ENCODE measurements at places on chromosomes 7 and 10. TPM values are rescaled to one million over a fixed set of nuclear protein-coding genes. Genes with fewer than 3 reads are reported as not detected.
A peak's percentile ranks its signal among the peaks of the same experiment; 100 is the strongest.

GRCh38 chr10:123550675-123551096, 115.5 kb upstream of the GPR26 start:
- DNase-seq = no peak

The SKIDA1 gene
- total RNA-seq = 2.4 TPM

The PNLIPRP3 gene
- total RNA-seq = not detected

The CYP26C1 gene
- not detected for total RNA-seq

The CALCR gene
- total RNA-seq = not detected

GRCh38 chr10:96618653-96619052, 31.8 kb upstream of the TM9SF3 start:
- DNase-seq = peak; percentile 52

GRCh38 chr10:101441541-101442455, 87.8 kb downstream of the BTRC start:
- no peak for DNase-seq

The SLC16A12 gene
- 0.23 TPM for total RNA-seq

DNA sequence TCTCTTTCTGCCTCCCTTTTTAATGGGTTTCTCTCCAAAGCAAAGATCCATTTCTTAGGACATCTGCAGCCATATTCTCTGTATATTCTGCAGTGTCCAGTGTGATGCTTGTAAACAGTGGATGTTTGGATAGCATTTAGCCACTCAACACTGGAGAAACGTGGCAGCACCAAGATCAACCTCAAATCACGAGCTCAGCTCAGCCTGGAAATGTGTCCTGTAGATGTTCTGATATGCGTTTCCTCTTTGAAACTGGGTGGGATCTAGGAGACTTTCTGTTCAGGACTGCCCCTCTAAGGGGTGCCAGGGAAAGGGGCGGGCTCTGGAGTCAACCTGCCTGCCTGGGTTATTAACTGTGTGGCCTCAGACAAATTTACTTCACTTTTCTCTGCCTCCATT, 91.2 kb downstream of the NHLRC2 start:
- DNase-seq = no peak

DNA sequence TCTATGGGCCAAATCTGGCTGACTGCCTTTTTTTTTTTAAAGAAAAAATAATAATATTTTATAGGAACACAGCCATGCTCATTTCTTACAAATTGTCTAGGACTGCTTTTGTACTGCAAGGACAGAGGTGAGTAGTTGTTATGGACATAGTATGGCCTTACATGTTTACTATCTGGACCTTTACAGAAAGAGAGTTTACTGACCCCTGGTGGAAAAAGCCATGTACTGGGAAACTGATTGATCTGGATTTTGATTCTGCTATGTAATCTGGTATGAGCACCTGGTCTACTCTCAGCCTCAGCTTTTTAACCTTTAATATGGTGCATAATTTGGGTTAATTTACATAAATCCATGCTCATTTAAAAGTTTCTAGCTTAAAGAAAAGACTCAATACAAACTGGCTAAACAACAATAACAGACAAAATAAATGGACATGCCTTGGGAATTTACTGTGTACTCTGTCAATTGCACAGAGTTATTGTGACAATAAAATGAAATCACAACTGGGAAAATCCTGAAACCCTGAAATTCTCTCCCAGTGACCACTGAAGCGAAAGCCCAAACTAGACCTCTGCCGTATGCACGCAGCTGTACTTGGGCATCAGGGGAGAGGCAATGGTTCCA, 260.7 kb downstream of the BMPER start:
- peak; percentile 24 for DNase-seq

All from mucosa of descending colon (tissue), 3 donors.